ENCODE measurements at places on chromosomes 3 and 15.

DNA sequence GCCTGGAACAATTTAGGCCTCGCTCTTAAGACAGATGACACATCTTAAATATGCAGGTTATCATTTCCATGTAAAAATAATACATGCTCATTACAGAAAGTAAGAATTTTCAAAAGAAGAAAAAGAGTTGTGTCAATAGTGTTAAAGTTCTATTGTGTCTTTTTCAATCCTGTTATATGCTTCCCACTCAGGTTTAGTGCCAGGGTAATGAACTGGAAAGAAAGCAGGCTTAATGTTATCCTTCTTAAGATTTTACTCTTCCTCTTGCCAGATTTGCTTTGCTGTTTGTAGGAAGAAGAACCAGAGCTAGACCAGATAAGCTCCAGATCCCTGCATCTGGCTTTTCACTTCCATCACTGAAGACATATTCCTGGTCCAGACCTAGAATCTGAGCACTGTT lies 128.6 kb downstream of the TPRG1 start:
- no peak for DNase-seq

- no peak for DNase-seq
These were observed 82.9 kb downstream of the ARRDC4 start for GRCh38 chr15:98043160-98044014.

DNA sequence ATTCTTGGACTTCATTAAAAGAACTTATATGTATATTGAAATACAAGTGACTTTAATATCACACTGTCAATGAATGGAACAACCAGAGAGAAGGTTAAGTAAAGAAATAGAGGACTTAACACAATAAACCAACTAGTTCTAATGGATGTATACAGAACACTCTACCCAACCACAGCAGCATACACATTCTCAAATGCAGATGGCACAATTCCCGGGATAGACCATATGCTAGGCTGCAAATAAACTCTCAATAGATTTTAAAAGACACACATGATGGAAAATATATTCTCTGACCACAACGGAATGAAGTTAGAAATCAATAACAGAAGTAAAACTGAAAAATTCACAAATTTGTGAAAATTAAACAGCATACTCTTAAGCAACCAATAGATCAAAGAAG lies 214.3 kb upstream of the LINGO1 start:
- DNase-seq, result no peak

DNA sequence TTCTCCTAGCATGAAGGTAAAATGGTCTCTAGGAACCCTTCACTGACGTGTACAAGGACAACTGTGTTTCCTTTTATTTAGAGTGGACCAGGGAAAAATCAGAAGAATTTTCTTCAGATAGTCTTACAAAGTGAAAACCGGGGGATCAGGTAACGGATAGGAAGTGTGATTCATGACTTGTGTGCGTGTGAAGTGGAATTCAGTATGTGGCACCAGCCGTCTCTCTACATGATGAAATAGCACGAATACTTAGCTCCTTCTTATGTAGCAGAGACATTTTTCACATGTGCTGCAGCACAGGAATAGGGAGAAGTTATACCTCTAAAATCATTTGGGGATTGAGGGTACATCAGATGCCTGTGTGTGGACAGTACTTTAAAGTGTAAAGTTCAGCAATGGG lies 159.2 kb downstream of the MEX3B start:
- DNase-seq, result no peak

- DNase-seq, result no peak
These were observed 143.8 kb upstream of the GADL1 start for GRCh38 chr3:31038086-31038739.

DNA sequence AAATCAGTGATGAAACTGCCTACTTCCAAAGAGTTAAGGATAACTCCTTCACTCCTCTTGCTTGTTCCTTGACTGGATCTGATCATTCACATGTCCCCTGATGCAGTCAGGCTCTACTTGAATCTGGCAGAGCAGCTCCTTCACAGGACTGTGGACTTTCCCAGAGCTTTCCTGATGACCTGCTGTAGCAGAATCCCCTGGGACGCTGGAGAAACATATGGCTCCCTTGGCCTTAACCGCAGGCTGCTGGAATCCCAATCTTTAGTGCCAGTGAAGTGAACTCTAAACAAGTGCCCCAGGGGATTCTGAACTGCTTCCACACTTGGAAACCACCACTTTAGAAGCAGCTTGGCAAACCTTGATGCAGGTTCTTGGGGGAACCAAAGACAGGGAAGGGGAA lies 217.8 kb downstream of the CHST2 start:
- no peak for DNase-seq

DNA sequence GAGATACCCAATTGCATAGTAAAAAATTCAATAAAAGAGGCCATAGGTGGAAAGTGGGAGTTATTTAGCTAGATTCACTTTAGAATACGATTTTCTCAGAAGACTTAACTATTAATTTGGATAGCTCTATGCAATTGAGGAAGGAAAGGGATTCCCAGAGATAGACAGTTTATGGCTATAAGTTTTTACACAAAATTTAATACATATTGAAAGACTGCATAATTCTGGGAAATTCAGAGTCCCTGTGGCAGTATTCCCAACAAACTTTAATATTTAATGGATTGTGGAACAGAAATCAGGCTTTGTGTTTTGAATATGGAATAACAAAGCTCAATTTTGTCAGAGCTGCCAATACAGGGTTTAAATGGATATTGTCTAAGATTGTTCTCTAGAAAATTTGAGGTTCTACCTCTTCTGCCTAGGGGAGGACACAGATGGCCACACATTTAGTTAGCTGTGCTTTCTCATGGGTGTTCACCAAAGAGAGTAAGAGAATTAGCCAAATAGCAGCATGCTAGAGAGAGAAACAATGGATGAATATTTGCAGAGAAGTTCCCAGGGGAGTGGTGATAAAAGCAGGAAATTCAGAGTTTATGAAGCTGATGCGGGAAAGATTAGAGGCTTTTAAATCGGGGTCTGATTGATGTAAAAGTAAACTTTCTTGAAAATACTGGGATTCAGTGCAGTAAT lies 8.5 kb downstream of the ISL2 start:
- DNase-seq, result no peak

All from 8988T (cell line).